ENCODE measurements at places on chromosomes 5 and 9.

- no peak for DNase-seq
Observed at GRCh38 chr5:90612919-90613318, 54.3 kb downstream of the ADGRV1 start.

DNA sequence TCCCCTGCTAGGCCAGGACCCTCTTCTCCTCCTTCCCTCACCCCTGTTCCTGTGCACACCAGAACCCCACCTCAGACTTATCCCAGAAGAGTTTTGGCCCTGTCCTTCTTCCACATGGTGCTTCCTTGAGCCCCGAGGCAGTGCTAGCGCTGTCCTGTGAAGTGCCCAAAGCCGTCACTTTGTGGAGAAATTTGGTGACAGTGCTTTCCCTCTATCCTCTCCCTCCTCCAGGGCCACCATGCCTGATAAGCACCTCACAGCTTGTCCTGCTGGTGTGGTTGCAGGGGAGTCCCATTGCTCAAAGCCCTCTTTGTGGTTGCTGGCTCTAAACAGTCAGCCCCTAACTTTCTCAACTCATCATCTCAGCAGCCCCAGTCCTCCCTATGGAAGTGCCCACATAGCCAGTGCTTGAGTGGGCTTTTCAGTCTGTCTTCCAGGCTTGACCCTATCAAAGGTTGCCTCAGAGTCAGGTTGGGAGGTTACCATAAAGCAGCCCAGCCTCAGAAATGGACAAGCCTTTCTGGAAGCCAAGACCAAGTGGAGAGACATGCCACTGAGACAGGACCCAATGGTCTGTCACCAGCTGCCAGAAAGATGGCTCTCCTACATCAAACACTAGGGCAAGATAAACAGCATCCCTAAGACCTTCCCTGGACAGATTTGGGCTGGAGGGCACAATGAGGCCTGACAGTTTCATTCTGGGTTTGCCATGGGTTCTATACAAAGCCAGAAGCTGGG lies 18.0 kb downstream of the IGIP start:
- DNase-seq: no peak

DNA sequence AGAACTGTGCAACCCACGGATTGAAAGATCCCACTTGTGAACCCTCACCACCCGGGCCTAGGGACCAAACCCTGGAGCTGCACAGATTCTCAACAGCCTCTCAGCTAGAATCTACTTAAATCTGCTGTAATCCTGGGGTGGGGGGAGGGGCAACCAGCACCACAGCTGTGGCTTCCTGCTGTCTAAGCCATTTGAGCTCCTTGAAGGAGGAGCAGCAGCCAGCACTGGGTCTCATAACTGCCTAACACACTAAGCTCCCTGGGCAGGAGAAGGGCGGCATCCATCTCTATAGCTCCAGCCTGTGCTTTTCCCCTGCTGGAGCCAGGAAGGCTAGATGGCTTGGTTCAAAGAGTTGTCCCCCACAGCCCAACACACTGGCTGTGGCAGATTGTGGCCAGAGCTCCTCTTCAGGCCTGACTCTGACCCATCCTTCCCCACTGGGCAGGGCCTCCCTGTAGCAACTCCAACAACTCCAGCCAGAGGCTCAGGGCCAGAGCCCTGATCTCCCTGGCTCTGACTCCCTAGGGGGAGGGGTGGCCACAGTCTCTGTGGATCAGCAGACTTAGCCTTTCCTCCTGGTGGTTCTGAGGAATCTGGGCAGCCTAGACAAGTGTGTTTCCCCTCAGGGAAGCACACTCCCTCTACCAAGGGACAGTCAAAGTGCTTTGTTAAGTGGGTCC lies 72.0 kb upstream of the C9orf72 start:
- no peak for DNase-seq

DNA sequence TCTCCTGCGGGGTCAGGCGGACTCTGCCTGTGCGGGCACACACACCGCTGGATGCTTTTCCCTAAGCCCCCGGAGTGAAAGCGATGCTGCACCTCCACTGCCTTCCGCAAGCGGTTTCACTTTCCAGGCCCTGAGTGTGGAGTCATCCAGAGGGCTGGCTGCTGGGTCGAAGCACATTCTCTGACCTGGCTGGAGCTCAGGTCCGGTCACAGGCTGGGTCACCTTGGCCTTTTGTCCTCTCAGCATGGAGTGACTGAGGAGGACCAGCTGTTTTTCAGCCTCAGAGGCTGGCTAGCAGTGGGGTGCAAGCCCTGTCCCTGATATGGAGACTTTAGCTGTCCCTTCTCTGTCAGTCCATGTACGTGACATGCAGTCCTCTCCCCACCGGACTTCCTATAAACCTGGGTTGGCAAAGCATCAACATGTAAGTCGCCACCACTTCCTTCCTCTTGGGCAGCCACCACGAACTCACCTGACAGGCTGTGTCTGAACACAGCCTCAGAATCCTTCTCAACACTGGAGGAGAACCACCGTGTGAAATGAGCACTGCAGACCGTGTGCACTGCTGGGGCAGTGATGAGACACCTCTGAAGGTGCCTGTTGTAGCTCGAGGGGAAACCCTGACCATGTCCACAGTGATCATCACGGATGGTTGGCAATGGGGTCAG lies 51.3 kb downstream of the GADD45G start:
- no peak for DNase-seq

DNA sequence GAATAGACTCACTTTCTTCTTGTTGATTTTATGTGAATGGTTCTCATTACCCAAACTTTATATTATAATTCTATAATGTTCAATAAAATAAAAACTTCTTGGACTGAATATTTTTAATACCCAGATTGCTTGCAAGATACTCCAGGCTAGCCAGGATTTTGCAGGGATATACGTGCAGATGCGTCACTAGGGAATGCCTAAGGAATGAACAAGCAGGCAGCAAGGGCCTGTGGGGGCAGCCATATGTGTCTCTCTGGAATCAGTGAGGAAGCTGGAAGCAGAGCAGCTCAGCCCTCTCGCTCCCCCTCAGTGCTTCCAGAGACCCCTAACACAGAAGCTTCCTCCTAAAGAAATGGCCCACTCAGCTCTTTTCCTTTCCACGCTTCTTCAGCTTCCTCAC lies 457.4 kb downstream of the CCDC171 start:
- DNase-seq: no peak

GRCh38 chr5:52743970-52744369 lies 43.7 kb upstream of the ITGA1 start:
- no peak for DNase-seq

GRCh38 chr9:129164246-129164930 lies 13.7 kb downstream of the IER5L start:
- no peak for DNase-seq

- DNase-seq: no peak
Observed at GRCh38 chr5:69284203-69284602, 48.4 kb downstream of the CCDC125 start.

DNA sequence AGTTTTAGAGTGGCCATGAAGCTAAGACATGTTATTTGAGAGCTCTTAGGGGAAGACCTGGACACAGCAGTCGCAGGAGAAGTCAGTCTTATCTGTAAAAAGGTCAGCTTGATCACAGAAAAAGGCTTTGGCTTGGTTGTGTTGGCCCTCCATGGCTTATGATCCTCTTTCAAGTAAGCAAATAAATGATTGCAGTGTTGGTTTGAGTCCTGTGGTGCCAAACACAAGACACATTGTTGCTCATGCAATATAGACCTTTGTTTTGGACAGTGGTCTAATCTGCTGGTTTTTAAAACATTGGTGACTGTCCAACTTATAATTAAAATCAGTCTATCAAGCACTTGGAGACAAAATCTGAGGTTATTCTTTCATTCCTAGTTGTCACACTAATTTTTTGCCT lies 54.0 kb downstream of the DOCK8 start:
- no peak for DNase-seq

- no peak for DNase-seq
Observed at GRCh38 chr5:85293145-85293785, 908.6 kb upstream of the EDIL3 start.

DNA sequence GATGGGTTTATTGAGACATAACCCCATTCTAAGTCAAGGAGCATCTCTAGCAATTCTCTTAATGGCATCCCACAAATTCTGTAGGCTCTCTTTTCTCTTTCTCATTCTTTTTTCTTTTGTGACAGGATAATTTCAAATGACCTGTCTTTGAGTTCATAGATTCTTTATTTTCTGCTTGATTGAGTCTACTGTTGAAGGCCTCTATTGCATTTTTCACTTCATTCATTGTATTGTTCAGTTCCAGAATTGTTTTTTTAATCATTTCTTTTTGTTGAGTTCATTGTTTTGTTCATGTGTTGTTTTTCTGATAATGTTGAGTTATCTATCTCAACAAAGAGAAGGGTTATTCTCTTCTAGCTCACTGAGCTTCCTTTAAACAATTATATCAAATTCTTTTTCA lies 144.7 kb upstream of the IL12B start:
- no peak for DNase-seq

DNA sequence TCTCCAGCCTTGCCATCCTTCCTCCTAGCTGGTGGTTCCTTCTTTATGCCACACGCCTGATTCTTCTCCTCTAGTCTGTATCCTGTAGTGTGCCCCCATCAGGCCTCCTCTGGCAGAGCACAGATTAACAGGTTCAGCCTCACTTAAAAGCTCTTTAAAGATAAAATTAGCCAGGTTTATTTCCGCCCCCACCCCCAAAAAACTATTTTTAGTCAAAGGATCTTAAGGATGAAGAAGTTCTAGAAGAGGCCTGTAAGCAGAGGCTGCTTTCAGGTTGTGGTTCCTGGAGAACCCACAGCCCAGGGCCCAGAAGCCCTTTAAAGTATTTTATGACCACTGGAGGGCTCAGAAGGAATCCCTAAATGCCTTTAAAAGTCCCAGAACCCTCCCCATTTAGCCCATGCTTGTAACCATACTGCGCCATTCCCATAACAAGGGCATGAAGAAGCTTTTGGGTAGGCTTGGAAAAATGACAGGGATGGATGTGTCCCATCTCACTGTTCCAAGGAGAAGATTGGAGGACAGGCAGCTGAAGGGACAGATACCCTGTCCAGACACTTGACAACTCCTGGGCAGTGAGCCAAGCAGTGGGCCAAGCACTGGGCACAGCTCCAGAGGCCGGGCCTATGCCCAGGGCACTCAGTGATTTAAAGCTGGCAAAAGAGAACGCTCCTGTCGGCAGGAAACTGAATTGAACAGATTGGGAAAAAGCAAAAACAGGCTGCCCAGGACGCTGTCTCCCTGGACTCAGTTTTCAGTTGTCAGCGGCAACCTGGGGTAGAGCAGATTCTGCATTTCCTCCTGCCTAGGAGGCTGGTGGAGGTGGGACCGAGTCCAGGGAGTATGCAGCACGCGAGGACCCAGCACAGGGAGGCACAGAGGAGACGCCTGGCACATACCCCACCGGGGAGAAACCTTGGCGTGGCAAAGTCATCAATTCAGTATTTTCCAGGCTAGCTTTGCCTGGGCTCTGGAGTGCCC lies 106.3 kb upstream of the SSBP2 start:
- DNase-seq: no peak

- DNase-seq: no peak
Observed at GRCh38 chr5:175778951-175779503, 92.4 kb upstream of the CPLX2 start.

DNA sequence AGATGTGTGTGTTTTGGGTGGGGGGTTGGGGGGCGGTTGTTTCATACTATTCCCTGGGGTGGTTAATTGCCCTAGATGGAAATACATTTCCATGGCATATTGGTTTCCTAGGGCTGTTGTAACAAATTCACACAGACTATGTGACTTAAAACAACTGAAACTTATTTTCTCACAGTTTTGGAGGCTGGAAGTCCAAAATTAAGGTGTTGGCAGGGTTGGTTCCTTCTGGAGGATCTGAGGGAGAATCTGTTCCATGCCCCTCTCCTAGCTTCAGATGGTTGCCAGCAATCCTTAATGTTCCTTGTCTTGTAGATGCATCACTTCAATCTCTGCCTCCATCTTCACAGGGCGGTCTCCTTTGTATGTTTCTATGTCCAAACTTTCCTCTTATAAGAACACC lies 353.7 kb upstream of the ACTBL2 start:
- DNase-seq: no peak

- DNase-seq: no peak
Observed at GRCh38 chr5:31702712-31703111, 63.8 kb downstream of the PDZD2 start.
